ENCODE measurements at places on chromosomes 1 and 21.

GRCh38 chr1:216464489-216464888, 41.2 kb upstream of the USH2A start:
- DNase-seq, result no peak

- no peak for DNase-seq
These were observed 65.1 kb upstream of the ID3 start for GRCh38 chr1:23624440-23624839.

DNA sequence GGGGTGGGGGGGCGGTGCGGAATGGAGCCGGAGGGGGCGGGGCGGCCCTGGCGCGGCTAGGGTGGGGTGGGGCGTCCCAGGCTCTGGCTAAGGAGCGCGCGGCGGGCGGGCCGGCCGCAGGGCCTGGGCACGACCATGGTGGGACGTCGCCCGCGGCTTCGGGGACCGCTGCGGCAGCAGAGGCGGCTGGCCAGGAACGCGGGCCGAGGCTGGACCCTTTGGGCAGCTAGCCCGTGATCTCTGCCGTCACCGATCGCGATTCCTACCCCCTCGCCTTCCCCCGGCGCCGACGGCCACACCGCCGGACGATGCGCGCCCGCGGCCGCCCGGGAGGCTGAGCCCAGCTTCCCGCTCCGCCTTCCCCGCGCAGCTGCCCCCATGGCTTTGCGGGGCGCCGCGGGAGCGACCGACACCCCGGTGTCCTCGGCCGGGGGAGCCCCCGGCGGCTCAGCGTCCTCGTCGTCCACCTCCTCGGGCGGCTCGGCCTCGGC, at the start of gene MAP3K21:
TSS of gene MAP3K21 (plus strand) at position 74 of the 491 bp plus-strand sequence. CDS start at position 379, 305 bp downstream.
- DNase-seq, result no peak

- no peak for DNase-seq
These were observed 88.4 kb downstream of the PROX1 start for GRCh38 chr1:214075999-214076707.

DNA sequence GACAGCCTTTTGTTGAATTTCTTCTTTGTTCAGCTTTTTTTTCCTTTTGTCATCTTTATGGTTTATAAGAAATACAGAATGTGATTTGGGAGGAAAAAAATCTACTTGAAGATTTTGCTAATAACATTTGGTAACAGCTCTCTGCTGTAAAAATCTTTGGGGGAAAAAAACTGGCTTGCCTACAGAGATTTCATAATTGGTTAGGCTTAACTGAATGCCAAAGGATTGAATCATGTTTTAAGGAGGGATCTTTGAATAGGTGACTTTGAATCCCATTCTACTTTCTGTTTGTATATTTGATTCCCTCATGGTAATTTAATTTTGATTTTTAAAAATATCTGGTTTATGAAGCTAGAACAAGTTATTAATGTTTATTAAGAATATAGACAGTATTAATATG, 3.2 kb downstream of the BTF3L4 start:
- no peak for DNase-seq

DNA sequence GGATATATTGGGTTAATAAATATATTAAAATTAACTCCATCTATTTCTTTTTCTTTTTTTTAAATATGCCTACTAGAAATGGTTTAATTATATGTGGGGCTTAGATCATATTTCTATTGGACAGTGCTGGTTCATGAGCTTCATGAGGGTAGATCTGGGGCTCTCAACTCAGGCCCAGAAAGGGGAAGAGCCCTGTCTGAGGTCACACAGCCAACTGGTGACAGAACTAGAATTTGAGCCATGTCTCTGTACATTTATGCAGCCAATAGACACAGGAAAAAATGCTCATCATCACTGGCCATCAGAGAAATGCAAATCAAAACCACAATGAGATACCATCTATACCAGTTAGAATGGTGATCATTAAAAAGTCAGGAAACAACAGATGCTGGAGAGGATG, 5.1 kb upstream of the EPHB2 start:
- no peak for DNase-seq

DNA sequence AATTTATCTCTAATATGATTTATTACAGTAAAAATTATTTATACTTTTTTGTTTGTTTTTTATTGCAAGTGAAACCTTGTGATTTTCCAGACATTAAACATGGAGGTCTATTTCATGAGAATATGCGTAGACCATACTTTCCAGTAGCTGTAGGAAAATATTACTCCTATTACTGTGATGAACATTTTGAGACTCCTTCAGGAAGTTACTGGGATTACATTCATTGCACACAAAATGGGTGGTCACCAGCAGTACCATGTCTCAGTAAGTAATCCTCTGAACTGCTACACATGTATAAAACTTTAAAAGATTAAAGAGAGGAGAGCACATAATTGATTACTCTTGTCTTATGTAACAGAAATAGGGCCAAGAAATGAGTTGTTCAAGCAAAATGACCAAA, 4.5 kb downstream of the CFHR3 start:
- DNase-seq, result no peak

DNA sequence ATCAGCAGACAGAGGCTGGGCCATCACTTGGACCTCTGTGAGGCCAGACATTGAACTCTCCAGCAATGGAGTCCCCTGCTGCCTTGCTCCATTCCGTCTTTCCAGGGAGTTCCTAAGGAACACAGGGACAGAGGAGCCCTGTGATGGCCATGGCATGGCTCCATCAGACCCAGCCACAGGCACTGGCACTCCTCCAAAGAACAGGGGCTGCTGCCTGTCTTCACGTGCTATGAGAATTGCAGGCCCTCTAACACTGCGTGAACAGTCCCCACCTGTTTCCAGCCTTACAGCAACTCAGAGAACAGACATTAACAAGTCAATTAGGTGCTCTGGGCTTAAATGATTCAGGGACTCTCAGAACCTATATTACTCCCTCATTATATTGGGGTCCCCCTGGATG, 140.8 kb downstream of the ASTN1 start:
- peak; percentile 100 for DNase-seq

GRCh38 chr1:158045639-158046038, 52.2 kb downstream of the KIRREL1 start:
- DNase-seq, result no peak

GRCh38 chr1:29055160-29055559, 68.5 kb downstream of the TMEM200B start:
- no peak for DNase-seq

Measured in NCI-H1694 treated with DMSO at 0.1 percent for 48 hours (cell line).